Stimulated activated CD4-positive, alpha-beta T cell treated with anti-CD3 and anti-CD28 coated beads, Interleukin-1b, Interleukin-23, amount 100 ng/mL, for 1 hour (primary cell): ENCODE measurements at places on chromosomes 12 and 14.

GRCh38 chr12:2290516-2291065 is 237.8 kb downstream of the CACNA1C start:
- DNase-seq, result no peak

DNA sequence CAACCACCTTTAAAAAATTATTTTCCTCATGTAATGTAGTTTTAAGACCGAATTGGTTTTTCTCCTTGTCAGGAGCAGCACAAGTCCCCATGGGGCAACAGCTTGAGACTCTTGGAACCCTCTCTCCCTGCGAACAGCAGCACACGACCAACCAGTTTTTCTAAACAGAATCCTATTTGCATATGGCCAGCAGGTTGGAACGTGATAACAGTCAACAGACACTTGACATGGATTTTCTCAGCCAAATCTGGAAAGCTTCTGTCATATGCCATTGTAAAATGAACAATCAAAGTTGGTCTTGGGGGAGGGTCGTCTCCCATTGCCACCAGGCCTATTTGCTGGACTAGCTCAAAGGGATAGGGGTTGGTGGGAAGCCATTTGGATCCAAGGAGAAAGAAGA is 1915.0 kb upstream of the FLRT2 start:
- DNase-seq, result no peak

DNA sequence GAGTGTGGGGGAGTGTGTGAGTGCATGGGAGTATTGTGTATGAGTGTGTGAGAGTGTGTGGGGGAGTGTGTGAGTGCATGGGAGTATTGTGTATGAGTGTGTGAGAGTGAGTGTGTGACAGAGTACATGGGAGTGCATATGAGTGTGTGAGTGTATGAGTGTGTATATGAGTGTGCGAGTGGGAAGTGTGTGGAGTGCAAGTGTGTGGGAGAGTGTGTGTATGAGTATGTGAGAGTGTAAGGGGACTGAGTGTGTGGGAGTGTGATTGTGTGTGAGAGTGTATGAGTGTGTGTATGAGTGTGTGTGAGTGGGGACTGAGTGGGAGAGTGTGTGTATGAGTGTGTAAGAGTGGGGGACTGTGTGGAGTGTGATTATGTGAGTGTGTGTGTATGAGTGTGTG is 40.7 kb downstream of the PRIMA1 start:
- DNase-seq, result no peak

- DNase-seq, result no peak
Measured at GRCh38 chr14:50669441-50669986, 1.4 kb upstream of the SAV1 start.

GRCh38 chr12:112963227-112963861 is 15.0 kb upstream of the OAS2 start:
- no peak for DNase-seq

DNA sequence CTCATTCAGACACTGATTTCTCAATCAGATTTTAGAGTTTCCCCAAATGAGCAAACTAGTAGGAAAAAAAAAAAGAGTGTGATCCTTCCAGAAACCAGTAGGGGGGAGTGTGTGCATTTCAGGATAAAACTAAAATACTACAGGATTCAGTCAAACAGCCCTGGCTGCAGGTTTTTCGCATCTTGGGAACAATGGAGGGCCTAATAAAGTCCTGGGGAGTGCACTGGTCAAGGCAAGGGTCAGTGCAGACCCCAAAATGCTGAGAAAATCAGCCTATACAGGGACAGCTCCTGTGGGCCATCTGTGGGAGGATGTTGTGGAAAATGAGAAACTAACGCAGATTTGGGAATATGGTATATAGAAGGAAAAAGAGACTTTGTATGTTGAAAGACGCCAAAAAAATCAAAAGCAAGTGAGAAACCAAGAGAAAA is 22.2 kb upstream of the ABCD4 start:
- no peak for DNase-seq

- DNase-seq, result no peak
Measured at GRCh38 chr12:101838628-101839323, 8.0 kb upstream of the GNPTAB start.

DNA sequence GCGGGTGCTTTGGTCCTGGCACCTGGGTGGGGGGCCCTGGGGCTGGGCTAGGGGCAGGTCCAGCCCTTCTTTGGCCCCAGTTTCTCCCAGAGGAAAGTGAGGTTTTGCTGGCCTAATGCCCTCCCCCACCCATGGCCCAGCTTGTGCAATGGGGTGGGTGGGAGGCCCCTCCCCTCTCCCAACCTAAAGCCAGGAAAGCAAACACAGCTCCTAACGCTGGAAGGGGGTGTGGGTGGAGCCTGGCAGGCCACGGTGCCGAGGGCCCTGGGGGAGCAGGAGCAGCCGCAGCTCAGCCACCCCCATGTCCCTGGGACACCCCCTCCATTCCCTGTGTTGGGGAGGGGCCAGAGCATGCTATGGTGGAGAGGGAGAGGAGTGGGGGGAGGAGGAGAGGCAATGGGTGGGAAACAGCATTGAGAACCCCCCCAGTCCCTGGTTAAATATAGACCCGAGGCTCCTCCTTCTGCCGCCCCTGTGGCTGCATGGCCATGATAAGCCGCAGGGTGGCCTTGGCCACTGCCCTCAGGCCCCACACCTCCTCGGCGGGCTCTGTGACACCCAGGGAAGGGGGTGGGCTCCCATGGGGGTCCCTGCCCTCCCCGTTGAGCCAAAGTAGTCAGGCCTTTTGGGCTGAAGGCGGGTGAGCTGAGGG is 4.7 kb downstream of the EXOC3L4 start:
- no peak for DNase-seq

- no peak for DNase-seq
Measured at GRCh38 chr12:126974779-126975178, 1292.2 kb upstream of the TMEM132C start.

DNA sequence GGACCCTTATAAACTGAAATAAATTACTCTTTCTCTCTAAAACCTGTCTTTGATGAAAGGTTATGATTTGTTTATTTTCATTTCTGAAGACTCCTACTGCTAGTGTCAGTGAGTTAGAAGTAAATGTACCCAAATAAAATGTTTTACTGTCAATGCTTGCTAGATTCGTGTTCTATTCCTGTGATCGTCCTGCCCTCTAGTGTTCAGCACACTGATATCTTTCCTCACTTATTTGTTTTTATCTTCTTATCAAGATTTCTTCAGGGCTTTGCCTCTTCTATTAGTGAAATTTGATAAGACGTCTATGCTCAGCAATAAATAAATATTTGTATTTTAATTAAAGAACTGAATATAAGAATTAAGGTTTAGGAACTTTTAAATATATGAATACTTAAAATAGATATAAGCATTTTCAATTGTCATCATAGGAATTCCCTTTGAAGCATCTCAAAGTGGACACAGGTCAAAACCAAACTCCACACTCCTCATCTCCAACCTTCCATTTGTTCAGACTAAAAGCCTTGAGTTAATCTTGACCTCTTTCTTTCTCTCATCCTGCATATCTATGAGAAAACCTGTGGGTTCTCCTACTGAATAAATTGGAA is 75.8 kb downstream of the C12orf50 start:
- no peak for DNase-seq

DNA sequence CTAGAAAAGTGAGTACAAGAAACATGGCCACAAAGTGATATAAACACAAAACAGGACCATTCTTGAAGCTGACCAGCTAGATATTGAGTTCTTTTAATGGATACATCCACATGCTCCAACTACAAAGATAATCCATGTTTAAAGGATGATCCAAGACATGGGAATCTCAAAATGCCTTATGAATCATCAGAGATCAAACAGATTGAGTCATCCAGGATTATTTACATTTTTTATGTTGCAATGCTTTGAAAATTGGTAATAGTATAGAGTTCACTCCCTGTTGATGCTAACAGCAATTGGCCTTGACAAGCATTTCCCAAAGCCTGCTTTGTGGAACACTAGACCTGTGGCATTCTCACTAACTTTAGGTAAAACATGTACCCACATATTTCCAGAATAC is 293.0 kb upstream of the TBX3 start:
- DNase-seq, result no peak

DNA sequence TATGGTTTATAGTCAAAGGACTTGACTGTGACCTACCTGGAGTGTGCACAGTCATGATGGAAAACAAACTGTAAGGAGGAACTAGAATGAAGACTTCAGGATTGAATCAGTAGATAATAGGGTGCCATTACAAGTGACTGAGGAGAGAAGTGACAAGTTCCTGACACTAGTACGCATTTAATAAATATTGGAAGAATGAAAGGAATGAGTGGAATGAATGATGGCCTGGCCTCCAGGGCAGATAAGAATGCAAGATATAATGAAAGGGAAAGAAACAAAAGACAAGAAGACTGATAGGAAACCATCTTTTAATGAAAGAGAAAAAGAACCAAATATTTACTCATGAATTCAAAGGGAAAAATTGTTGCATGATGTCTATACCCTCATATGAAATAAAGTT is 44.7 kb upstream of the NEDD1 start:
- DNase-seq, result no peak

- DNase-seq, result no peak
Measured at GRCh38 chr14:71388862-71389261, 481.6 kb downstream of the PCNX1 start.

GRCh38 chr14:92386637-92387036 is 63.7 kb downstream of the SLC24A4 start:
- no peak for DNase-seq

DNA sequence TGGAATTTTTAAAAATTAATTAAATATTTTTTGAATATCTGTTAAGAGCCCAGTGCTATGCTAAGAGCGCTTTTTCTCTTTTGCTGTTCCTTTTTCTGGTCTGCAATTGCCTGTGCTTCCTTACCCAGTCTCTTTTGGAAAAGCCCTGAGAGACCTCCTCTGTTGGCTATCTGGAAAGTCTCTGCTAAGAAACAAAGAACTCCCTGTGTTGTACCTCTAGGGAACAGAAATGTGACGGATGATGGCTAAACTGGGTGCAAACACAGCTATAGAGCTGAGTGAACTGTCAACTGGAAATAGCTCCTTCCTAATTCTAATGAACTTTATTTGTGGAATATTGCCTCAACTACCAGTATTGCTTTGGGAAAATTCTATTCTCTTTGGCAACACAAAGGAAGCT is 261.6 kb upstream of the NOVA1 start:
- no peak for DNase-seq

DNA sequence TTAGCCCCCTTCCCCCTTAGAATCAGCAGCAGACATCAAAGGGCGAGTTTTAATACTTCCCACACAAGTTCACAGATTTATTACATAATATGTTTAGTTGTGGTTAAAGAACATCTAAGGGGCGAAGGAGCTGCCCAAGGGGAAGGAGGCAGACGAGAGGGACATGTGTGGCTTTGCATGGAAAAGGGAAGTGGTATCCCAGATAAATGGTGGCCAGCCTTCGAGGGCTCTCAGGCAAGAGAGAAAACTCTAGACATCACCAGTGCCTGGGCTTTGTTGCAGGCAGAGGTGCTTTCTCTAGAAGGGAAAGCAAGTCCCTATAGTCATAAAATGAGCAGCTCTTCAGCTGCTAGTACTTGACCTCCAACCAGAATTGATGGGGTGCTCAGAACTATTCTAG is 121.2 kb downstream of the CACNA1C start:
- no peak for DNase-seq

DNA sequence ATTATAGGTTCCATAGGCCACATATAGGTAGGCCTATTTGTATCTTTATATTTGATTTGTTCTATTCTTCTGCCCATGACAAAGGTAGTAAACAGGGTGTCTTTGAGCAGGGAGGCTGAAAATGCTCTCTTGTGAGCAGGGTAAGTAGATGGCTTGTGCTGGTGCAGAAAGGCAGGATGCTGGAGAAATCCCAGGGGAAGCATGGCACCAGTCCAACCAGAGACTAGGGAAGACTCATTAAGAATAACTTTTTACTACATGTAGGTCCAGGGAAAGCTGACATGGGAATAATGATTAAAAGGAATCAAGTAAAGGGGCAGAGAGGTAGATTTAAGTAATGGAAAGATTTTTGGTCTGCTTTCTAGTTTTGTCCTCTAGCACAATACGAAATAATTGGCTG is 245.0 kb downstream of the RGS6 start:
- DNase-seq, result no peak

- no peak for DNase-seq
Measured at GRCh38 chr12:126681676-126682075, 1585.3 kb upstream of the TMEM132C start.

DNA sequence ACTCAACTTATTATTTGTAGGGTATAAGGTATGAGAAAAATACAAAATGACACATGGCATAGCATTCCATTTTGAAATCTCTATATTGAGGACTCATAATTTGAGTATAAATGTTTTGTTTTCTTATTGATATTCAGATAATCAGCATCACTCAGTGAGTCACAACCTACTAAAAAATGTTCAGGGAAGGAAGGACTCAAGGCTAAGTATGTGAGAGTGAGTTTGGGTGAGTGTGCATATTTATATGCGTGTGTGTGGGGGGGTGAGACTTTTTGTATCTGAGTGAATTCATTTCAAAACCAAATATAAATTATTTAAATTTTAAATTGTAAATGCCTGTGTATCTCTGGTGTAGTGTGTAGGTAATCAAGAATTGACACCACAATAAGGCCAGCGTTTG is 87.8 kb upstream of the PRKD1 start:
- no peak for DNase-seq

DNA sequence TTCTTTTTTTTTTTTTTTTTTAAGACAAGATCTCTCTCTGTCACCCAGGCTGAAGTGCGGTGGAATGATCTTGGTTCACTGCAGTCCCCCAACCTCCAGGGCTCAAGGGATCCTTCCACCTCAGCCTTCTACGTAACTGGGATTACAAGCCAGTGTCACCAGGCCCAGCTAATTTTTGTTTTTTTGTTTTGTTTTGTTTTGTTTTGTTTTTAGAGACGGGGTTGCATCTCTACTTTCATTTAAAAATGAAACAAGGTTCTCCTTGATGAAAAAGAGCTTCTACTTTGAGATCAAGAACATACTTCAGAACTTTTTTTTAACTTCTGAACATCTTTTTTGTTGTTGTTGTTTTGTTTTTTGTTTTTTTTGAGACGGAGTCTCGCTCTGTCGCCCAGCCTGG is 121.7 kb upstream of the PRB2 start:
- no peak for DNase-seq

GRCh38 chr12:32455607-32456071 is 56.3 kb downstream of the FGD4 start:
- no peak for DNase-seq

- DNase-seq, result no peak
Measured at GRCh38 chr12:131445795-131446194, 265.1 kb upstream of the SFSWAP start.

DNA sequence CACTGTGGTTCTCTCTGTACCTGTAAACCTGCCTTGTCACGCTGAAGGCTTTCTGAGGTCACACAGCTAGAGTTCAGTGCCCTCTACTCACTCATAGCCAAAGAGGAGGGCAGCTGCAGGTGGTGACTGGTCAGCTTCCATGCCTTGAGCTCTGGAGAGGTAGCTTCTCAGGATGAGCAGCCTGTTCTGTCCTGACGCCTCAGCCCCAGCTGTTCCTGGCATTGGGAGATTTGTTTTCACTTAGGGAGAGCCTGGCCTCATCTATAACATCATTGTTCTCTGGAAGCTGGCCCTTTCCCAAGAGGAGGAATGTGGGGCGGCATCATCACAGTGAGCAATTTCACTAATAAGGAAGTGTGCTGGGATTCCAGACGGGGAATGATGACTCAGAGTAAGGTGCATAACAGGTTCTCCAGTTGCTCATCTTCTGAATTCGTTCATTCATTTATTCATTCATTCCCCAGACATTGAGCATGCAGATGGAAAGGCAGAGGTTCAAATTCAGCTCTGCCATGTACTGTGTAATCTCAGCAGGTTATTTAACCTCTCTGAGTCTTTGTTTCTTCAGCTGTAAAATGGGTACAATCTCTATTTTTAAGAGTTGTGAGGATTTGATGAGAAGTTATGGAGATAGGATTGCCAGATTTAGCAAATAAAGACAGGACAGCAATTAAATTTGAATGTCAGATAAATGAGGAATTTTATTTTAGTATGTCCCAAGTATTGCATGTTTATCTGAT is 255.8 kb upstream of the CRY1 start:
- no peak for DNase-seq
